ENCODE measurements at places on chromosomes 1 and 21. TPM values are rescaled to one million over a fixed set of nuclear protein-coding genes. Genes with fewer than 3 reads are reported as not detected.

GRCh38 chr1:151273924-151274466 lies 8.1 kb upstream of the ZNF687 start:
- H3K36me3 ChIP-seq, result peaks cover 4% of the 10 kb centered on the region
- no peak overlapping the region for H3K4me3 ChIP-seq
- H3K4me1 ChIP-seq, result peaks cover 42% of the 10 kb centered on the region
- H3K27me3 ChIP-seq, result no peaks in the 10 kb centered on the region
- no peak overlapping the region for H3K27ac ChIP-seq

GRCh38 chr1:36300526-36300925 lies 5.6 kb upstream of the SH3D21 start:
- peak overlapping the region; percentile 94 for H3K27ac ChIP-seq
- no peaks in the 10 kb centered on the region for H3K27me3 ChIP-seq

GRCh38 chr1:203295796-203296195 lies 9.5 kb upstream of the BTG2 start:
- H3K27ac ChIP-seq, result no peak overlapping the region
- no peaks in the 10 kb centered on the region for H3K27me3 ChIP-seq
- peaks cover 22% of the 10 kb centered on the region for H3K4me1 ChIP-seq
- no peak overlapping the region for H3K4me3 ChIP-seq
- DNase-seq, result no peak

DNA sequence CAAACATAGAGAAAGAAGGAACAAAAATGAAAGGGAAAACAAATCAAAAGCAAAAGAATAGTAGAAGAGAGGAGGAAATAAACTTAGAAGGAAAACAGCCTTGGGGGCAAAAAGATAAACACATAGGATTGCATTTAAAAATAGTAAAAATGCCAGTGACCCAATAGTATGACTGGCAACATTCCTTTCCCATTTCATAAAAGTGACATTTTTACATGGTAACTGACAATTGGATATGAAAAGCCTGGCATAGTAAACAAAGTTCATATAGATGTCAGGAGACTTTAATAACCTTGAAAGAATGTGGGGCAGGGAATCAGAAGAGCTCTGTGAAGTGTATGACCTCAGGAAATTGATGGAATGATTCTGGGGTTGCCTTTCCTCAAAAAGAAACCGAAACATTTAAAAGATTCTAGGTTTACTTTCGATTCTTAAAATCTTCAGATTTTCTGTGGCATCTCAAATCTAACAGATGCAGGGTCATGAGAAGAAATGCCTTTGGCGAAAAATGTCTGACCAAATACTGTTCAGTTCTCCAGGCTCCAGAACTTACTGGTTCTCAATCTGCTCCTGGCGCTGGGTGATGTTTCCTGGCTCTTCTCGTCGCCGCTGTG lies 33.7 kb downstream of the SPTA1 start:
- DNase-seq, result no peak
- no peak overlapping the region for H3K4me3 ChIP-seq
- peaks cover 26% of the 10 kb centered on the region for H3K4me1 ChIP-seq
- H3K27me3 ChIP-seq, result no peaks in the 10 kb centered on the region
- H3K27ac ChIP-seq, result no peak overlapping the region

DNA sequence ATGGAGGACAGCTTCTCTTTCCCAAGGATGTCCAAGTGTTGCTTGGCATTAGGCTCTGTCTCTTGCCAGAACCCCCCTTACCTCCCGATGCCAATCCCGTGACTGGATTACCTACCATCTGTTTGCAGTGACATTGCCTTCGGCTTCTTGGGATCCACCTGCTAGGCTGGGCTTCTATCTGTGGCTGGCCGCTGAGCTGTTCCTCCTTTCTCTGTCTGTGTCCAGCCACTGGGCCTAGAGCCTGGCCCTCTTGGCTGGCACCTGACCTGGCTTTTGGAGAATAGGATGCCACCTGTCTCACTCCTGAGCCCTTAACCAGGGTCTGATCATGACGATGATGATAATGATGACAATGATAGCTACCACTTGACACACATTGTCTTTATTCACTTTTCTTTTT lies 41.6 kb upstream of the STUM start:
- H3K36me3 ChIP-seq, result no peaks in the 10 kb centered on the region
- H3K4me3 ChIP-seq, result no peak overlapping the region
- H3K4me1 ChIP-seq, result no peaks in the 10 kb centered on the region

DNA sequence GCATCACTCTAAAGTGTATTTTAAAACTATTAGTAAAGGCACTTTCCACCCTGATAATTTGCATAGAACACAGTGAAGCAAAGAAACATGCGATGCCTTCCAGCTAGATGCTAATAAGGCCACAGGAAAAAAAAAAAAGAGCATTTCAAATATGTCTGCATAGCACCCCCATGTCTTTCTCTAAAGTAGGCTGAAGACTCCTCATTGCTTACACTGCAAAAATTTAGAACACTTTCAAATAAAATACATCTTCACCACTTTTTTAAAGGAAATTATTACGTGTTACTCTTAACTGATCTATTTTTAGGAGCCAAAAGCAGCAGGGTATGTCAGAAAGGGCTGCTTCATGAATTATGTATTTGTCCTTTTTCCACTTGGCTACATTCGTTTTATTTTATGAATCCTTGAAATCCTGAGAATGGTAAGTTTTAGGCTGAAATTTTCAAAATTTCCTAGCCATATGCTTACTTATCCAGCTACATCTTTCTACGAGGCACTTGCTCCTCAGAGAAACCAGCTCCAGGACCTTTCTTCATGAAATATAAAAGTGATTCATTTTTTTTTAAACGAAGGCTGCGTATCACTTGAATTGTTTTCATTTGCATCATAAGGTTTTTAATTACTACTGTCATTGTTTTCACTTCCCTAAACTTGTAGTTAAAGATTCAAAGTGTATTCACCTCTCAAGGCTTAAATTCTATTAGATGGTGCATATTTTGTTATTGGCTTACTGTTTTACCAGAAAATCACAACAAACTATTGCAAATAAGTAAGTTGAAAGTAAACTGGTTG lies 513.0 kb downstream of the PTPRC start:
- H3K27ac ChIP-seq, result no peak overlapping the region
- H3K4me3 ChIP-seq, result no peak overlapping the region
- H3K4me1 ChIP-seq, result no peaks in the 10 kb centered on the region
- no peak for DNase-seq
- no peaks in the 10 kb centered on the region for H3K27me3 ChIP-seq

GRCh38 chr1:42040159-42040558 lies 113.1 kb upstream of the GUCA2B start:
- H3K27me3 ChIP-seq, result peaks cover 8% of the 10 kb centered on the region
- H3K36me3 ChIP-seq, result no peaks in the 10 kb centered on the region
- no peak overlapping the region for H3K4me3 ChIP-seq
- H3K4me1 ChIP-seq, result peaks cover 9% of the 10 kb centered on the region

DNA sequence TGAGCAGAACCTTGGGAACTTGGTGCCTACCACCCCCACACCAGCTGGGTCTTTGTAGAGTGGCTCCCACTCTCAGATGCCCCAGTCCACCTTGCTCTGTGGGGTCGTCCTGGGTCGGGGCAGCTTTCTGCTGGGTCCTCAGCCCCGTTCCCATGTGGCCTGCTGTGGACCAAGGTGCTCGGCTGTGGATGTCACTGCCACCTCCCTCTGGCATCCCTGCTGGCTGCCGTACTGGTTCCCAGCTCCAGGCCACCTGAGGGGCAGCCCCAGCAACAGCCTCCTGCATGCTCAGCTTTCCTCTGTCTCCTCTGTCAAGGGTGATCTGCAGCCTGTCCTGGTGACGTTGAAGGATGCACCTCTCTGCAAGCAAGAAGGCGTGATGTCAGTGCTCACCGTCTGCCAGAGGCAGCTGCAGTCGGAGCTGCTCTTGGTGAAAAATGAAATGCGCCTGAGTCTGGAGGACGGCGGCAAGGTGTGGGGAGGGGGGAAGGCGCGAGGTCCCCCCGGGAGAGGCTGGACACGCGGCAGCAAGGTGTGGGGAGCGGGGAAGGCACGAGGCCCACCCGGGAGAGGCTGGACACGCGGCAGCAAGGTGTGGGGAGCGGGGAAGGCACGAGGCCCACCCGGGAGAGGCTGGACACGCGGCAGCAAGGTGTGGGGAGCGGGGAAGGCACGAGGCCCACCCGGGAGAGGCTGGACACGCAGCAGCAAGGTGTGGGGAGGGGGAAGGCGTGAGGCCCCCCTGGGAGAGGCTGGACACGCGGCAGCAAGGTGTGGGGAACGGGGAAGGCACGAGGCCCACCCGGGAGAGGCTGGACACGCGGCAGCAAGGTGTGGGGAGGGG lies 45.9 kb upstream of the DIP2A start:
- no peaks in the 10 kb centered on the region for H3K4me1 ChIP-seq
- DNase-seq, result no peak
- H3K27ac ChIP-seq, result no peak overlapping the region
- H3K36me3 ChIP-seq, result peaks cover 84% of the 10 kb centered on the region

GRCh38 chr1:241536304-241536703 lies 4.1 kb downstream of the KMO start:
- no peak overlapping the region for H3K4me3 ChIP-seq
- no peak overlapping the region for H3K27ac ChIP-seq
- no peaks in the 10 kb centered on the region for H3K27me3 ChIP-seq
- peaks cover 23% of the 10 kb centered on the region for H3K4me1 ChIP-seq

- no peak overlapping the region for H3K27ac ChIP-seq
- H3K4me3 ChIP-seq, result no peak overlapping the region
These were observed 19.1 kb downstream of the COL24A1 start for GRCh38 chr1:86137436-86137835.

DNA sequence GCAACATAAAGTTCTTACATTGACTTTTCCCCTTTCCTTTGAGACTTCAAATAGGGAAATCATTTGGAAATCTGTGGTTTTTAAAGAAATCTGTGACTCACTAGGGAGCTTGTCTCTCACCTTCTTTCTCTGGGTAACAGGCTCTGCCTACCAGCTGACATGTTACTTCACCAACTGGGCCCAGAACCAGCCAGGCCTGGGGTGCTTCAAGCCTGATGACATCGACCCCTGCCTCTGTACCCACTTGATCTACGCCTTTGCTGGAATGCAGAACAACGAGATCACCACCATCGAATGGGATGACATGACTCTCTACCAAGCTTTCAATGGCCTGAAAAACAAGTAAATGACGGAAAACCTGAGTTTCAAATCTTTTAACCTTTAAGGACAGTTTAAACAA lies 9.2 kb upstream of the CHIA start:
- H3K27ac ChIP-seq, result no peak overlapping the region
- no peak overlapping the region for H3K4me3 ChIP-seq
- no peaks in the 10 kb centered on the region for H3K27me3 ChIP-seq
- H3K4me1 ChIP-seq, result no peaks in the 10 kb centered on the region

GRCh38 chr1:159214149-159214760 lies 9.6 kb downstream of the ACKR1 start:
- no peak overlapping the region for H3K4me3 ChIP-seq
- no peak overlapping the region for H3K27ac ChIP-seq
- H3K27me3 ChIP-seq, result no peaks in the 10 kb centered on the region
- no peaks in the 10 kb centered on the region for H3K36me3 ChIP-seq
- DNase-seq, result peak; percentile 49
- H3K4me1 ChIP-seq, result no peaks in the 10 kb centered on the region

GRCh38 chr1:101022294-101022693 lies 3.3 kb downstream of the DPH5 start:
- DNase-seq, result peak; percentile 45
- peak overlapping the region; percentile 32 for H3K27ac ChIP-seq
- H3K4me3 ChIP-seq, result no peak overlapping the region
- no peaks in the 10 kb centered on the region for H3K36me3 ChIP-seq

- H3K4me3 ChIP-seq, result no peak overlapping the region
- no peaks in the 10 kb centered on the region for H3K4me1 ChIP-seq
- no peaks in the 10 kb centered on the region for H3K36me3 ChIP-seq
These were observed 182.6 kb upstream of the ARHGEF16 start for GRCh38 chr1:3271866-3272265.

DNA sequence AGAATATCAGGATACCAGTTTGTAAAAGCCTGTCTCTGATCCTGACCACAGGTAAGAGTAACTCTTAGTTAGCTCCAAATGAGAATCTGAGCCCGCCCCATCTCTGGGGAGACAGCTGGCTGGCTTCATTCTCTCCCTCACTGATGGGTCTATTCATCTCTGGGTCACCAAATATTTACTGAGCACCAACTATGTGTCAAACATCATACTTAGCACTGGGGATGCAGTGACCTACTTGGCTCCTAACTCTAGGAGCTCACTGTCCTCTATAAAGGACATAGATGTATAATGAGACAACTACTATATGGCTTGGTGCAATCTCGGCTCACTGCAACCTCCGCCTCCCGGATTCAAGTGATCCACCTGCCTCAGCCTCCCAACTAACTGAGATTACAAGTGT lies 29.8 kb upstream of the BCL10 start:
- H3K4me1 ChIP-seq, result no peaks in the 10 kb centered on the region
- peaks cover 9% of the 10 kb centered on the region for H3K27me3 ChIP-seq
- H3K27ac ChIP-seq, result no peak overlapping the region
- H3K36me3 ChIP-seq, result no peaks in the 10 kb centered on the region

DNA sequence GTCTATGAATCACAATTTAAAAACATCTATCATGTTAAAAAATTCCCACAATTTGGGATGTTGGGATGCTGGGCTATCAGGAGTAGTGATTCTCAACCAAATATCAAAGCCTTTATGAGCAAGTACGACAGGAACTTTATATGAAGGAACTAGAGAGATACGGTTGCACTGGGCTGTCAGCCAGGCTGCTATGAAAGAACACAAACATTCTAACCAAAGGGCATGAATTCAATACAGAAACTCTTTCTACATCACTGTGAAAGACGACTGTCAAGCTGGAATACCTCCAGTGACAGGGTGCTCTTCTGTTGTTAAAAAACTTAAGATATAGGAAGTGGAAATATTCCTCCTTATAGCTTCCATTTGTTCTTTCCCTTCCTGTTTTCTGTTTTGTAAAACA lies 9.8 kb downstream of the CACNA1E start:
- H3K4me1 ChIP-seq, result no peaks in the 10 kb centered on the region
- no peak for DNase-seq
- peaks cover 26% of the 10 kb centered on the region for H3K27me3 ChIP-seq
- H3K4me3 ChIP-seq, result no peak overlapping the region
- no peak overlapping the region for H3K27ac ChIP-seq
- no peaks in the 10 kb centered on the region for H3K36me3 ChIP-seq

DNA sequence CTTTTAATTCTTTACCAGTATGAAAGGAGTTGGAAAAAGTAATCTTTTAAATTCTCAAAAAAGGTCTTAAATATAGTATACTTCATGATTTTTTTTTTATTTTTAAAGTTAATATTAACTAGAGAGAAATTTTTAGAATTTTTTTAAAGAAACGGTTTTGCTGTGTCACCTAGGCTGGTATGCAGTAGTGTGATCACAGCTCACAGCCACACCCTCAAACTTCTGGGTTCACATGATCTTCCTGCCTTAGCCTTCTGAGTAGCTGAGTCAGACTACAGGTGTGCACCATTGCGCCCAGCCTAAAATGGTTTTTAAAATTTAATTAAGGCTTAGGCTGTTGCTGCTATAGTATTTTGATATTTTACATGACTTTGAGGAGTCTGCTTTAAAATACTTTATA lies 52.4 kb downstream of the TLCD4 start:
- no peaks in the 10 kb centered on the region for H3K36me3 ChIP-seq
- DNase-seq, result no peak
- no peak overlapping the region for H3K27ac ChIP-seq
- no peak overlapping the region for H3K4me3 ChIP-seq
- H3K27me3 ChIP-seq, result no peaks in the 10 kb centered on the region
- no peaks in the 10 kb centered on the region for H3K4me1 ChIP-seq

S100A10 gene
- 2,129 TPM for polyA plus RNA-seq

PIP5K1A gene
- polyA plus RNA-seq, result 47.7 TPM

PLEKHA6 gene
- 0.15 TPM for polyA plus RNA-seq

ADAMTSL4 gene
- polyA plus RNA-seq, result 2.8 TPM

NBPF3 gene
- 1.5 TPM for polyA plus RNA-seq

IGSF5 gene
- polyA plus RNA-seq, result not detected

UBL4B gene
- not detected for polyA plus RNA-seq
